ENCODE measurements at places on chromosomes 6 and 20.

GRCh38 chr20:41367956-41368355 is 1.3 kb upstream of the EMILIN3 start:
- no peak for DNase-seq

- DNase-seq, result no peak
Measured at GRCh38 chr20:33791959-33792597, 19.1 kb upstream of the CHMP4B start.

- no peak for DNase-seq
Measured at GRCh38 chr6:37050045-37050853, 44.8 kb downstream of the FGD2 start.

DNA sequence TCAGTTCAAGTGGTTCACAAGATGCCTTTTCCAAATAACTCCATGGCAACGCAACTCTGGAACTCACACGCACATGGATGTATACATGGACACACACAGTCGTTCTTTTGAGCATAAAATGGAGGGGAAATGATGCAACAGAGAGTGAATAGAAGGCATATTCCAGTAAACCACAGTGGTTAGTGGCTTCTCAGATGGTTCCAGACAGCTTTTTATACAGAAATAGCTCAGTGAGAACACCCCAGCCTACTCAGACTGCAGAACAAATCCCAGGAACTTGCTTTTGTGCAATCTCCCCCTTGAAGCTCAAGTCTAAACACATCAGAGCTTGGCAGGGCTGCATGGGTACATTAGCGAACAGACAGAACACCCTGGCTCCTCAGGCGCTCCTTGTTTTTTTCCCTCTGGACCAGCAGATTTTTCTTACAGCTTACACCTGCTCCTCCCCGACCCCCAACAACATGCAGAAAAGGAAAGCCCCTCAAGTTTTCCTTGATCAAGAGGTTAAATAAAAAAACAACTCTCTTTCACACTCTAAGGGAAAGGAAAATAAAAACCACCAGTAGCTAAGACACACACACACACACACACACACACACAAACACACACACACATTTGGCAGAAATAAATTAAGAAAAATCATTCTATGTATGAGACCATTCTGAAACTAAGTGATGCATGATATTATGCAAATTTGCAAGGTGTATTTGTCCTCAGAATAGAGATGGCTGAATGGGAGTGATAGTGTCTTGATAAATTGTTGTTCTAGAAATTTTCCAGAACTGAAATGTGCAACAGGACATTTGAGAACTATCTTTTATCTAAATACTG is 51.2 kb upstream of the RANBP9 start:
- DNase-seq, result peak; percentile 85

DNA sequence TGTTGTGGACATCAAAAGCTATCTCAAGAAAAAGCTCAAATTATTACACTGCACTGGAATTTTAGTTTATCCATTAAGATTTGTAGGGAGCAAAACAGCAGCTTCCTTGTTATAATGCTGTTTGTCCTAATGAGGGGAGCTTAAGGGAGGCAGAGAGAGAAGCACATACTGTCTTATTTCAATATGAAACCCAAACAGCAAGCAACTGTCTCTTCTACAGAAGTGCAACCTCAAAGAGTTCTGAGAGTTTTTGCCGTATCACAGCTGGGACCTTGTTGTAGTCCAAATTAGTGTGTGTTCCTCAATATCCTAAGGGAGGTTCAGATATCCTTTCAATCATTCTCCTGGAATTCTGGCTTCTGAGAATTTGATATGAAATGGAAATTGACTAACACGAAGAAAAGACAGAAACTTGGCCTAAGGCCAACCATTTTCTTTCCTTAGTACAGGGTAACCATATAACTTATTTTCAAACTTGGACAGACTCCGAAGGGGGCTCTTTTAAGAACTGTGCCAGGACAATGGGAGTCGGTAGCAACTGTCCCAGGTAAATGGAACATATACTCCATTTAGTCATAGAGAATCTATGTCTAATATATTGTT is 149.3 kb upstream of the CCN2 start:
- DNase-seq, result no peak

- DNase-seq, result no peak
Measured at GRCh38 chr6:9086331-9086730, 651.0 kb upstream of the SLC35B3 start.

All from GM04504 (cell line).